BJ (cell line): ENCODE measurements at places on chromosomes 11 and 22. TPM values are rescaled to one million over a fixed set of nuclear protein-coding genes. Genes with fewer than 3 reads are reported as not detected.

Gene RIMBP3C
- polyA plus RNA-seq: 0.06 and 0.11 TPM in 2 replicates

Gene WT1
- polyA plus RNA-seq: not detected in 2 replicates

Gene IL17RA
- polyA plus RNA-seq: 20.7 and 27.0 TPM in 2 replicates

Gene MMP12
- polyA plus RNA-seq: 0.12 and 0.38 TPM in 2 replicates

Gene LIF
- 3.8 and 5.8 TPM in 2 replicates for polyA plus RNA-seq

Gene PDGFB
- 0.02 and 0.13 TPM in 2 replicates for polyA plus RNA-seq

Gene TEX54
- polyA plus RNA-seq: not detected in 2 replicates
